CD4-positive, alpha-beta T cell treated with Interleukin-21 for 1 hour (primary cell): ENCODE measurements at places on chromosomes 5 and 9.

DNA sequence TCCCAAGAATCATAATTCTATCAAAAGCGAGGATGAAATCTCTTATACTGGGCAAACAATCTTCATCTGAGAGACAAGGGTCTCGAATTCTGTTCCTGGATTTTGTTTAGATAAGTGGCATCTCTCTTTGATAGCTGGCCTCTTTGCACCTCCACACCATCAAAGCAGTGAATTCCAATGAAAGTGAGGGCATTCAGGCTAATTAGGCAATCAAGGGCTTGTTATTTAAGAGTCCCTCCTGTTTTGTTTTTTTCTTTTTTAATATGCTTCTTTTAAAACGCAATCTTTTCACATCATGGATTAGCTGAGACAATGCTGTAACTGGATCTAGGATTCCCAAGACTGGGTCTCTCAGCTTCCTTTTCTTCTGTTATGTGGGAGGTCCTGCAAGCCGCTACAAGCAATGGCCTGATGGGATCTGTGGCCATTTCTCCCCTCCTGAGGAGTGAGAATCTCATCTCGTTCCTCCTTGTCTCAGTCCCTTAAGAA, 67.9 kb downstream of the TNC start:
- DNase-seq = no peak

- DNase-seq = no peak
Observed at GRCh38 chr5:162288647-162289296, 221.2 kb downstream of the GABRG2 start.

GRCh38 chr5:95878417-95879323, 56.1 kb upstream of the GLRX start:
- no peak for DNase-seq

GRCh38 chr9:110623462-110624025, 44.0 kb upstream of the SVEP1 start:
- DNase-seq = peak; percentile 6

- DNase-seq = no peak
Observed at GRCh38 chr9:89924611-89925010, 319.8 kb downstream of the GADD45G start.

- no peak for DNase-seq
Observed at GRCh38 chr5:109329333-109330237, 80.2 kb downstream of the PJA2 start.

DNA sequence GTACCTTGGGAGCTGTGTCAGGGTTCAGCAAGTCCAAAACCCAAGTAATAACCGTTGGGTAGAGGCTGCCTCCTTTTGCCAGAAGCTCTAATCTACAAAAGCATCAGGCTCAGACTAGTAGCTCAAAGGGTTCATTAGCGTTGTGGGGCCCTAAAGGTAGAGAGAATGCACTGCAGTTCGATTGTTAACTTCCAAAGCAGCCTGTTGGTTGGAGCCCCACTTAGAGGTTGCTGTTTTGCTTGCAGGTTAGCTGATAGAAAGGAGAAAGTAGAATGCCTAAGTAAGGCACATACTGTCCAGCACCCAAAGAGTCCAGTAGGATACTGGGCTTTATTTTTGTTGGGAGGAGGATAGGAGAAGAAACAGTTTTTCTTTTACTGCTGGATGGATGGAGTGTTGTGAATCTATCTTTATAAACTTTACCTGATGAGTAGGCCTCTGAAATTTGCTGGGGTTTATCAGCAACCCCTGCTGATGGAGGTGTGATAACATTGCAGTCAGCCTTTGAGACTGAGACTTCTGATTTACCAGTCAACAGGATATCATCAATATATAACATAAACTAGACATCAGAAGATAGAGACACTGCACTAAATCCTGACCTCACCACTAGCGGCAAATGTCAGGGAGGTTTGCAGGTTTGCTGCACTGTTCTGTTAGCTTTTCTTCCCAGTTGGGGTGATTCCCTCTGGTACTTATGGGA, 34.8 kb downstream of the ZNF131 start:
- no peak for DNase-seq

GRCh38 chr5:115530426-115530825, 14.1 kb downstream of the FEM1C start:
- no peak for DNase-seq

DNA sequence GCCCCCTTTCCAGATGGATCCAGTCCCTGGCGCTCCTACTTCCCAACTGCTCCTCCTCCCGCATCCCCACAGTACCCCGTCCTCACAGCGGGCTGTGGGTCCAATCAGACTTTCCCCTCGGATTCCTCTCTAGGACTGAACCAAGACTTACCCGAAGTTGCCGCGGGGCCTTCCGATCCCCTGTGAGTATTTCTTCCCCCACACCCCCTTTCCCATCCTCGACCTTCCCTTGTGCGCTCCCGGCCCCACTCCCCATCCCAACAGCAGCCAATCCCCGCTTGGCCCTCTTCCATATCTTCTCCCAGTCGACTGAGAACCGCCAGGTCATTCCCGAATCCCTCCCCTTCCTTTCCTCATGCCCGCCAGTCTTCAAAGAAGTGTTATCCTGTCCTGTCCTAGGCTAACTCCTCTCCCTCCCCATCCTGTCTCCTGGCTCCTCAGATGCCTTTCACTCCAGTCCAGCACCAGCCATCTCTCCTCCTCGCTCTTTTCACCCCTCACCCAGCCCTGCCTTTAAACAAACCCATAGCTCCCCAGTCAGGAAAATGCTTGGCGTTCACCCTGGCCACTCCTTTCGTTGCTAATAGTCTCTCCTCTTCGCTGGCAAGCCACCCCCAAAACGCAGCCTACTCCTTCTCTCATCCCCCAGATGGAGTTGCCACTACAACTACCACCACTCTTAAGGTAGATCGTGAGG, 646 bp downstream of the SWI5 start:
- DNase-seq = no peak

GRCh38 chr5:66849803-66850202, 253.6 kb downstream of the MAST4 start:
- no peak for DNase-seq

DNA sequence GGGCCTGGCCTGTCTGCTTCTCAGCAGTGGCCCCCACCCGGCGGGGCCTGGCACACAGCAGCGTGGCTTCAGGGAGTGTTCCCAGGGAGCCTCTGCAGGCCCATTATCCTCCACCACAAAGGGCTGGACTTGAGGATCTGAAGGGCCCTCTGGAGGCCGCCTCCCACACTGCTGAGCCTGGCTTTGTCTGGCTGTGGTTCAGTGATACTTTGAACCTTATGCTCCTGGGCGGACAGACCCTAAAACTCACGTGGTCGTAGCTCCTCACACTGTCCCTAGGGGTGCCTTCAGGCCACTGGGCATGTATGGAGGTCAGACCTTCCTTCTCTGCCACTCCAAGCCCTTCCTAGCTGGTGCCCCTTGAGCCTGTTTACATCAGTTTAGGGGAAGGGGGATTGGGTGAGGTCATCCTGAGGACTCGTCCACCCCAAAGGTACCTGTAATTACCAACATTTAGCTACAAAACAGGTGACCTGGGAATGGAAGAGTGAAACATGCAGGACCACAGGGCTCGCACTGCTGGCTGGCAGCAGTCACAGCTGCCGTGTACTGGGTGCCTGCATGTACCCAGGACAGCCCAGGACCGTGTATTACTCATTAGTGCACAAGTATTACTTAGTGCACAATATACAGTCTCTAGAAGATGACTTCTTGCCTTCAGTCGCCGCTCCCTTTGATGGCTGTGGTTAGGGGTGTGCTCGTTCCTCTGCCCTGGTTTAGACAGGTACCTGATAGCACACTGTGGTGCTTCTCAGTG, 8.5 kb downstream of the GRHPR start:
- no peak for DNase-seq

DNA sequence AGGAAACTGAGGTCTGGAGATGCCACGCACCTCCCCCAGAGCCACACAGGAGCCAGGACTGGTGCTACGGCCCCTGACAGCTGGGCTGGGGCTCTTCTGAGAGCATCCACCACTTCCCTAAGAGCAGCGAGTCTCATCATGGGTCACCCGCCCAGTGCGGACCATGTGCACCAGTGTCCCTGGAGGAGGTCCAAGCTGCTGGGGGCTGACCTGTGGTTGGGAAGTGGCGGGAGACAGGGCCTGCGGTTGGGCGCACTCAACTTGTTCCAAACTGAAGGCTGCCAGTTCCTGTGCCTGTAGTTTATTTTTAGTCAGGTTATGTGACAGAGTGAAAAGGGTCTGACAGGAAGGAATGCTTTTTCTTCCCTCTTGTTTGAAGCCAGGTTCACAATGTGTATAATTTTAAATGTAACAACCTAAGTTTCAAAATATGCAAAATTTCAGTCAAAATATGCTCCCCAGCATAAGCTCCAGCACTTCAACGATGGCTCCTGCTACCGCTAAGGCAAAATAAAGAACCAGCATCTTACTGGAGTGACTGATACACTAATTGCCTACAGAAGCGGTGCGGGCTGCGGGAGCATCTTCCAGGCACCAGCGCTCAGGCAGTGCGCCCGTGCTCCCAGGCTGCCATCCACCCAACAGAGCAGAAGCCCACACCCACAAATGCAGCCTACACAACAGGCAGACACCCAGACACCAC, 14.8 kb downstream of the BARHL1 start:
- DNase-seq = no peak

- DNase-seq = no peak
Observed at GRCh38 chr5:149408252-149409099, 29.4 kb upstream of the IL17B start.

GRCh38 chr5:62093976-62094375, 212.0 kb upstream of the KIF2A start:
- no peak for DNase-seq

DNA sequence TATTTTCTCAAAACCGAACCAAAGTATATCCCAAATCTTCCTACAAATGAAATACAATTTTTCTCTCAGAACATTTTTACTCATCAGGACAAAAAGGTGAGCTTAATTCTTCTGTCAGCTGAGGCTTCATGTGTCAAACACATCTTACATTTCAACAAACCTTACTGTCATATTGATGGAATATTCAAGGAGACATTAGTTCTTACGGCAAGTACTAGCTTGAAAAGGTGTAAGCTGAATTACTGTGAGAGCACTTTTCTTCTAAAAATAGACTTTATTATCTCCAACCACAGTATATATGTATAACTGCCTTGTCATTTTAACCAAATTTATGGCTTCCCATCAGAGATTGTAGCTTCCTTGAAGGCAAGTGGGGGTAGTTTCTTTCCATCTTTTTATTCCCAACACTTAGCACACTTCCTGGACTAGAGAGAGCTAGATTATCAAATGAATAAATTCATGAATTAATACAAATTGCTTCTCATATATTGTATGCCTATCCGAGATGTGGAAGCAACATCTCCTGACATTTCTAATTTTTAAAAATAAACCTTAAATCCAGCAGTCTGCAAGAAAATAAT, 822.7 kb upstream of the DMAC1 start:
- no peak for DNase-seq

- DNase-seq = no peak
Observed at GRCh38 chr5:76958991-76959767, 6.3 kb downstream of the CRHBP start.

DNA sequence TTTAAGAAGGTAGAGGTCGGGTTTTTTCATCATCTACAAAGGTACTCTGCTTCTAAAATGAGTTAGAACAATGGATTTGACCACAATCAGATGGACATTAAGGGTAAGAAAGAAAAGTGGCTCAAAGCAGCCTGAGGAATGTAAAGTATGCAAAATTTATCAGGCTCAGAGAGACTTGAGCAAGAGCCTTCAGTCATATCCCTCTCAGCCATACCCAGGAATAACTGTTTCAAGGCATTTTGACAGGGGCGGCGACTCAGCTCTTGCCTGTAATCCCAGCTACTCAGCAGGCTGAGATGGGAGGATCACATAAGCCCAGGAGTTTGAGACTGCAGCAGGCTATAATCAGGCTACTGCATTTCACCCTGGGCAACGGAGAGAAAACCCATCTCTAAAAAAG, 38.8 kb upstream of the ANXA2R start:
- DNase-seq = no peak

DNA sequence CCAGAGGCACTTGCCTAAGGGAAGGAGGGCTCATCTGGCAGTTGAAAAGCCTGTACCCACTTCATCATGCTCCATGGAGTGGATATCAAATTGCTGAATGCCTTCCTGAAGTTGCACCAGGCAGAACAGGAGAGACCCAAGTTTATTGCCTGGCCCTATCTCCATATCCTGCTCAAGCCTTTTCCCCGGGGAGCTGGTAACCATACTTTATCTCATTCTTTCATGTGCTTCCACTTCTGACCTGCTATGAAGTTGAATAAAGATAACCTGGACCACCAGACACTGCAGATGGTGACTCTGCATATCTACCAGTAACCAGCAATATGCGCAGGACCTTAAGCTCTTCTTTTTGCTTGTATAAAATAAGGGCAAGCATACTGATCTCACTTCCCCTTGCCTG, 1397.5 kb upstream of the CDH6 start:
- no peak for DNase-seq

- no peak for DNase-seq
Observed at GRCh38 chr9:71562140-71562539, 206.2 kb downstream of the CEMIP2 start.

- no peak for DNase-seq
Observed at GRCh38 chr9:38284039-38284575, 108.4 kb upstream of the ALDH1B1 start.
